ENCODE measurements at places on chromosomes 1 and 21.

- DNase-seq, result no peak
These were observed 12.4 kb upstream of the THRAP3 start for GRCh38 chr1:36211841-36212240.

GRCh38 chr1:37628026-37628556 is 6.6 kb downstream of the RSPO1 start:
- no peak for DNase-seq

- DNase-seq, result no peak
These were observed 157.7 kb downstream of the SLC35F3 start for GRCh38 chr1:234062166-234062565.

DNA sequence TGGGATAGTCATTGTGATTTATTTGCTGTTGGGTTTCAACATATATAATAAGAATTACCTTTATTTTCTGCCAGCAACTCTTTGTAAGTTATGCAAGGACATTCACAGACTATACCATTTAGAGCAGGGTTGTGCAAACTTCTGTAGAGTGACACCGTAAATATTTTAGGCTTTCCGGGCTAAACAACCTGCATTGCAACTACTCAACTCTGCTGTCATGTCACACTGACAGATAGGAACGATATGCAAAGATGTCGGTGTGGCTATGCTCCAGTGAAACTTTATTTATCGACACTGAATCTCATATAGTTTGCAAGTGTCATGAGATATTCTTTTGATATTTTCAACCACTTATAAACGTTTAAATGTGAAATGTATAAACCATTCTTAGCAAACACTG is 210.4 kb downstream of the BACH1 start:
- DNase-seq, result no peak

GRCh38 chr1:39575191-39576015 is 1.2 kb downstream of the PABPC4 start:
- DNase-seq, result no peak

- DNase-seq, result no peak
These were observed 90.1 kb downstream of the TENT5C start for GRCh38 chr1:117695796-117696490.

- no peak for DNase-seq
These were observed 23.5 kb downstream of the GLIS1 start for GRCh38 chr1:53715478-53715877.

GRCh38 chr1:230753586-230754251 is 6.5 kb downstream of the CAPN9 start:
- DNase-seq, result no peak

GRCh38 chr21:45926281-45926680 is 55.3 kb upstream of the COL6A1 start:
- no peak for DNase-seq

DNA sequence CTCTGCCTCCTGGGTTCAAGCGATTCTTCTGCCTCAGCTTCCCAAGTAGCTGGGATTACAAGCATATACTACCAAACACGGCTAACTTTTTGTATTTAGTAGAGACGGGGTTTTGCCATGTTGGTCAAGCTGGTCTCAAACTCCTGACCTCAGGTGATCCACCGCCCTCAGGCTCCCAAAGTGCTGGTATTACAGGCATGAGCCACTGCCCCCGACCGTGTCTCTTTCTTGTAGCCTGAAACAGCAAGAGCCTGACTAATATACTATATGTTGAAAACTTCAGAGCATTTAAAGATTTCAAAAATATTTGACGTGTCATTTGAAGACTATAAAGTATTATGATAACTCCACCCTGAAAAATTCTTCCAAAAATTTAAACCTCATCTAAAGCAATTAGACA is 71.7 kb upstream of the ZNF648 start:
- DNase-seq, result no peak
